ENCODE measurements at places on chromosomes 13 and 19.
A peak's percentile ranks its signal among the peaks of the same experiment; 100 is the strongest.

GRCh38 chr19:28876609-28877123, 336.3 kb downstream of the UQCRFS1 start:
- no peak for DNase-seq

GRCh38 chr13:113229161-113229560, 19.7 kb downstream of the CUL4A start:
- no peak for DNase-seq

DNA sequence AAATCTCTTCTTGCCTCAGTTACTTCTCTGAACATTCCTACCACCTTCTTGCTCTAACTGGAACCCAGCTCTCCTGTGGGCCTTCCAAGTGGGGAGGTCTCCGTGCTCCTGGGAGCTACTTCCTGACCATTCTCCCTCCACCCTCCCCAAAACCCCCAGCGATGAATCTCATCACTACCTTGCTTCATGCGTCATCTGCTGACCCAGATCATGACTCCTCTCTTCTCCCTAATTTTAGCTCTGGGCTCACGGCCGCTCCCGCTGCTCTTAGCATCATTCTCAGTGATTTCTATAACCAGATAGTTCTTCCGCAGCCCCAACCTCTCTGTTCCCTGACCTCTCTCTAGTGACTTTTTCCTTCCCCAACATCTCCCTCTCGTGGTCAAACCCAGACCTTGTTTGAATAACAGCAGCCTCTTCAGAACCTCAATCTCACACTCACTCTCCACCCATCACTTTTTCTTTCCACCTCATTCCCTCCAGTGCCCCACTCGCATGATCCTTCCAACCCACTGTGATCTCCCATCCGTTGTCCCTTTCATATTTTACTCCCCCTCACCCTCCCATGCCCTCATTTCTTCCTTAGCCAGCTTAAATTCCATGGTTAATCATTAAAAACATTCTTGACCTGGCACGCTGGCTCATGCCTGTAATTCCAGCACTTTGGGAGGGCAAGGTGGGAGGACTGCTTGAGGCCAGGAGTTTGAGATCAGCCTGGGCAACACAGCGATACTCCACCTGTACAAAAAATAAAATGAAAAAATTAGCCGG, 21.8 kb downstream of the MRPS12 start:
- no peak for DNase-seq

DNA sequence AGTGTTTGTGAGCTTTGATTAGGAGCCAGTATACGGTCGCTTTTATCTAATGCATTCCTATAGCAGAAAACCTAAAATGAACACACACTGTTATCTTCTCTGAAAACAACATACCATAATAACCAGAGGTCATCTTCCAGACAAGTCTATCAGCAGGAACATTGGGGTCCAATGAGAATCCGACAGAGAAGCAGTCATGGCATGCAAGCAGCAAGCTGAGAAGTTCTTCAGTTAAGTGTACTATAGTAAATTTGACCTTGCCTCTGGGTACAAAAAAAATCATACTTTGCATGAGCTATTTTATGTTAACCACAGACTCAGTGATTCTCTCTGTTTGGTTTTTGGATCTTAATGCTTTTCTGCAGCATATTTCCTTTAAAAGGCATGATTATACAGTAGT, 1505.1 kb downstream of the PCDH9 start:
- no peak for DNase-seq

DNA sequence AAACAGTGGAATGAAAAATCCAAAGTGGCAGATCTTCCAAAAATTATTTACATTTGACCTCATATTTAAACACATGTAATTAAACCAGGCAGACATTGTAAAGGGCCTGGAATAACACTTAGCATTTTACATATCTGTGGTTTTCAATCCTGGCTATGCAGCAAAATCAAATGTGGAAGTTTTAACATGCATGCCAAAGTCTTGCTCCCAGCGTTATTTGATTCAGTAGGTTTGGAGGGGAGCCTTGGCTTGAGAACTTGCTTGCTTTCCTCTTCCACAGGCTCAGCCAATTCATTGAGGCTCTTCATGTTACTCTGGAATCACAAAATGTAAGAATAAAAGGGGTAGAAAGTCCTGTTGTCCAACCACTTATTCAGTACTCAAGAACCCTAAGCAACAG, 42.5 kb upstream of the INTS6 start:
- no peak for DNase-seq

DNA sequence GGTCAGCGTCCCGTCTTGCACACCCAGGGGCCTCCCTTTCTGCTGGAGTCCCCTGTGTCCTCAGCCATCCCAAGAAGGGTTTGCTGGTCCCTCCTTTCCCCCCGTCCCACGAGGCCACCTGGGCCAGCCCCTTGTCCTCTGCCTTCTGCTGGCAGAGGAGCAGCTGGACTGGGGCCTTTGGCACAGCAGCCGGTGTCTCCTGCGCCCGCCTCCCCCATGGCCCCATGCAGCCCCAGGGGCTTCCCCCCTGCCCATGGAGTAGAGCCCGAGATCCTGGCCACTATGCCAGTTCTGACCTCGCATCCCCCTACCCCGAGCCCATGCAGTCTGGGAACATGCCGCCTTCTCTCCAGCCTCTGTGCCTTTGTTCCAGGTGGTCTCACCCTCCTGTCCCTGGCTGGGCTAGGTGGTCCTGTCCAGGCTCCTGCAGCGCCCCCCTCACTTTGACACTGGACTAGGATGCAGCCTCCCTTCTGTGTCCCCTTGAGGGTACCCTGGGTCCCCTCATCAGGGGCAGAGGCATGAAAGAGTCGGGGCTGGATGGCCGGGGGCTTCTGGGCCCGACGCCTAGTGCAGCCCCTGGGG, 5.7 kb upstream of the GARIN5A start:
- DNase-seq, result no peak

- DNase-seq, result no peak
Observed at GRCh38 chr13:76463314-76463713, 422.9 kb downstream of the KCTD12 start.

DNA sequence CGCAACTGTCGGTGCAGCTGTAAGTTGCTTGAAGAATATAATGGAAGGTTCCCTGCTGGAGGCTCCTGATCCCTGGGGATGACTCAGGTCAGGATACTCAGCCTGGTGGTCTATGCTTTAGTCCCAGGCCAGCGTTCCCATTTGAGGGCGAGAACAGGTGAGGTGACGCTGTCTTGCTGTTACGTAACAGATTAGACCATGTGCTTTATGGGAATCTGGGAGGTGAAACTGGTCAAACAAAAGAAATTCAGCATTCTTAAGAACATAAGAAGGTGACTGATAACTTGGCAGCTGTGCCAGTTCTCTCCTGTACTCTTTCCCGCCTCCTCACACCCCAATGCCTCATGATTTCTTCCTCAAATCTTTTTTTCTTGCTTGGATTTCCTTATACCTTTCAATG, at the start of gene CXCL17:
CXCL17 (minus strand) TSS at position 114 of the 400 bp plus-strand sequence. CDS start 114 bp downstream, outside the sequence.
- DNase-seq, result peak; percentile 21

DNA sequence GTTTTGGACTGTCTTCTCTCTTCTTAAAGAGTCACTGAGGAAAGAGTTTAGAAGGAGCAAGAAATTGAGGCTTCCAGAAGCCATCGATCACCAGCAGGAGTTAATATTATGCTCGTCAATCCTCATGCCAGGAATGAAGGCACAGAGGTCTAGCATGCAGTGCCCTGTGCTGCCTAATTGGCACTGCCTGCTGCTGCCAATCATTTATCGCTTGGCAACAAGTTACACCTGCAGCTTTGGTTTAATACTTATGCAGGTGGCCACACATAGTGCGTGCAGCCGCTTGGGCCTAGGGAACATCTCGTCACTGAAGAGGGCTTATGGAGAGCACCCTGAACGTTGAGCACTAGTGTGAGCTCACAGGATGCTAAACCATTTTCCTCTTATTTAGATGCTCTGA, 2.7 kb upstream of the SOX1 start:
- peak; percentile 74 for DNase-seq

- no peak for DNase-seq
Observed at GRCh38 chr13:76764429-76764828, 121.8 kb downstream of the KCTD12 start.

DNA sequence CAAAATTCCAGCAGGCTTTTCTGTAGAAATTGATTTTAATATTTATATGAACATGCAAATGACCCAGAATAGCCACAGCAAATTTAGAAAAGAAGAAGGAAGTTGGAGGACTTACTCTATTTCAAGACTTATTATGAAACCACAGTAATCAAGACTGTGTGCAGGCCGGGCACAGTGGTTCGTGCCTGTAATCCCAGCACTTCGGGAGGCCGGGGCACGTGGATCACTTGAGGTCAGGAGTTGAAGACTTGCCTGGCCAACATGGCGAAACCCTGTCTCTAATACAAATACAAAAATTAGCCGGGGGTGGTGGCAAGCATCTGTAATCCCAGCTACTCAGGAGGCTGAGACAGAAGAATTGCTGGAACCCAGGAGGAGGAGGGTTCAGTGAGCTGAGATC, 6.0 kb upstream of the FFAR2 start:
- no peak for DNase-seq

GRCh38 chr13:99796175-99796819, 175.3 kb downstream of the ZIC5 start:
- no peak for DNase-seq

DNA sequence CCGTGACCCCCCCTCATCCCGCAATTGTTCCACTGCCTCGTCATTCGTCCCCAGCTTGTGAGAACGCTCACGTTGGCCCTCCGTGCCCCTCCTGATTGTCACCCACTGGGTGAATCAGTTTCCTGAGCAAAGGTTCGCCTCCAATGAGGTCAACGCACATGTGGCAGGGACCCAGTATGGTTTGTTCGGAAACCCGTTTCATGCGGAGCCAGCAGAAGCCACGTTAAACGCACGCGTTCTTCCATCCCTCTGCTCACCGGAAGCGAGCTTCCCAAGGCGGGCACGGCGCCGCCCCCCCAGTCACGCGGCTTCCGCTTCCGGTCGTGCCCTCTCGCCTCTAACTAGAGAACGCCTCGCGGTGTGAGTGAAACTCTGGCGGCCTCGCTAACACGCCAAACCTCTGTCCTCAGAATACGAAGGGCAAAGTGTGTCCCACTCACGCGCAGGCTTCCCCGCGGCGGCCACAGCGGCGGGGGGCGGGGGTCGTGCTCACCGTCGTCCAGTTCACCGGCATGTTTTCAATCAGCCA, 18.0 kb upstream of the CFAP97D2 start:
- no peak for DNase-seq

DNA sequence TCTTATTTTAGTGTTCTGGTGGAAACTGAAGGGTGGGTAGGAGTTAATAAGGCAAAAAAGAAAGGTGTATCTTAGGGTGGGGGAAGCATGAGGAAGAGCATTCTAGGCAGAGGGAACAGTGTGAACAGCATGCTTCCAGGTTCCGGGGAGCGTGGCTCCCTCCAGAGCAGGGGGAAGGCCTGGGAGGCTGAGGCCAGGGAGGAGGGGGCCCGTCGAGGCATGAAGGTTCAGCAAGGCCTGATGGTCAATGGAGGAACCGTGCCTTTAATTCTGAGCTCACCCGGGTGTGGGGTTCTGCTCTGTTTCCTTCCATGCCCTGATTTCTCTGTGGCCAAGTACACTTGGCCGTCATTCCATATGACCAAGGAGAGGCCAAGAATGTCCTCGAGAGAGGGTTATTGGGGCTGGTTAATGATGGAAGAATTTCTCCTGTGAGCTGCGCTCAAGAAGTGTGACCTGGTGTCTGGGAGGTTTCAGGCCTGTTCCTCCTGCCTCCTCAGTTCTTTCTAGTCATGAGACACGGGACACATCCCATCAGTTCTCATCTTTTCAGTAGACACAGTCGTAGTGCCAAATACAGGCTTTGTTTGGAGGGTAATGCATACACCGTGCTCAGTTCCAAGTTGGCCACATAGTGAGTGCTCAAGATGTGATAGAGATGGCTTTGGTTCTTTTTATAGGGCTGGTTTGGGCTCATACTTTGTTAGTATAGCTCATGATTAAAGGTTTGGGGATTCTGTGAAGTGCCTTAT, 73.6 kb downstream of the SIPA1L3 start:
- no peak for DNase-seq

DNA sequence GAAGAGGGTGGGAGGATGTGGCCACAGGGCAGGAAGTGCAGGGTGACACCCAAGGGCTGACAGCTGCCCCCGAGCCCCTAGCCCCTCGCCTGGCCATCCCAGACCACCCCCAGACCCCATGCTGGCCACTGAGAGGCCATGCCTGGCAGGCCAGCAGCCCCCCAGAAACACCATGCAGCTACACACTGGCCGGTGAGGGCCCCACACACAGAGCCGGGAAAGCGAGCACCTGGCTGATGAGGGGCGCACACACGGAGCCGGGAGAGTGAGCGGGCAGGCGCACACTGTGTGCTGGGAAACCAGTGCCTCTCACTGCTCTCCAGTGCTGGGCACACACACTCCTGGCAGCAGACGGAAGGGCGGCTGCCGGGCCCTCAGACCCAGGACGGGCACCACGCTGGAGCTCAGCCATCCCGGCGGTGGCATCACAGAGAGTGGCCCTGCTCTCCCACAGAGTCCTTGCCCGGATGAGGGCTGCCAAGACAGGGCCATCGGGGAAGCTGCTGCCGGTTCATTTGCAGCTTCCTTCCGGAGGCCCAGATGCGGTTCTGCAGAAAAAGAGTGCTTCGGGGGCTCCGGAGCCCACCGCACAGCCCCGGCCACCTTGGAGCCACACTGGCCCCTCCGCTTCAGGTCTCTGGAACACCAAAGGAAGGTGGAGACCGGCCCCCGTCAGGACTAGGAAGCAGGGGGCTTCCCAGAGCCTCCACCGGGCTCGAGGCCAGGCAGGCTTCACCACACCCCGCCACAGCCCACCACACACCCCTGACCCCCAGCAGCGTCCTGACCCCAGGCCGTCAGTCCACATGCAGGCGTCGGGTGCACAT, 76.4 kb downstream of the SPACA7 start:
- no peak for DNase-seq

- DNase-seq, result no peak
Observed at GRCh38 chr13:21486322-21486721, 27.2 kb upstream of the ZDHHC20 start.

DNA sequence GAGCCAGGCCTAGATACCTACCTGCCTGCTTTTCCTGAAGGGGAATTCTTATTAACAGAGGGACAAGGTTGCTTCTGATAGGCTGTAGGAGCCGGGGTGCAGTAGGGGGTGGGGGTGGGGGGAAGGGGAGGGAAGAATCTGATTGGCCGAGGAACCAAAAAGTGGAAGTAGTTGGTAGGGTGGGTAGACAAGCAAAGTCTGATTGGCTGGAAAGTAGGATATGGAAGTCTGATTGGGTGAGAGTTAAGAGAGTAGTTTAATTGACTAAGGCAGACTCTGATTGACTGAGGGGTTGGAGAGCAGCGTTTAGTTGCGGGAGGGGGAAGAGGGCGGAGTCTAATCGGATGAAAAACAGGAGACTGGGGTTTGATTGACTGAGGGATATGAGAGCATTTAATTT, 9.4 kb upstream of the CYP4F22 start:
- DNase-seq, result no peak
